ENCODE measurements at places on chromosomes 5 and 9.

DNA sequence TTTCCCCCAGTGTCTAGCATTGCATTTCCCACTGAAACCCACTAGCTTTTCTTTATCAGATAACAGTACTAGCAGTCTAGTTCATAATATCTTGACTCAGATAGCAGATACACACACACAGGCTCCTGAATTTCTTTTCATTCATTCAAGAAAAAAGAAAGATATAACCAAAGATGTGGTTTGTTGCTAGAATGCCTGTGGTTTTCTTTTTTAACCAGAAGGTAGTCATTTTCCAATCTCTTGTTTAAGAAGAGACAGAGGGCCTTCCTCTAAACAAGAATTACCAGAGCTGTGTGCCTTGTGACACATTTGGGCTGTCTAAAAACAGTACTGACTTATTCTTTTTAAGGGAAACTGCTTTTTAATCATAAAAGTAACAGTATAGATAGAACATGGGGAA, 167.3 kb downstream of the PJA2 start:
- no peak for DNase-seq

DNA sequence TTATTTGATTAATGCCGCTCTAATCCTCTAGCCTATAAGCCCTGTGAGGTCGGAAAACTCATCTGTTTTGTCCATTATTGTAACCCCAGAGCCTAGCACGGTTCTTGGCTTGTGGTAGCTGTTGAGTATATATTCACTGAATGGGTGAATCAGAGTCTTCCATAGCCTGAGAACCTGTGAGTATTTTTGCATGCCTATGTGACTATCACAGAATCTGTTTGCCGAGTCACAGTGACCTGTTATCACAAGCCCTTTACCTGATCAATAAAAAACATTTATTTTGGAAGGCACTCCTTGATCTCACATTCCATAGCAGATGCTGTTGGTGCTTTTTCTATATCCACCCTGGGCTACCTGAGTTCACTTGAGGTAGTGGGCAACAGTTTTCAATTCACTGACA, 125.0 kb upstream of the STC2 start:
- no peak for DNase-seq

GRCh38 chr9:112780450-112781036, 30.0 kb downstream of the SNX30 start:
- no peak for DNase-seq

- DNase-seq = no peak
Measured at GRCh38 chr5:73007051-73007450, 51.2 kb downstream of the FCHO2 start.

DNA sequence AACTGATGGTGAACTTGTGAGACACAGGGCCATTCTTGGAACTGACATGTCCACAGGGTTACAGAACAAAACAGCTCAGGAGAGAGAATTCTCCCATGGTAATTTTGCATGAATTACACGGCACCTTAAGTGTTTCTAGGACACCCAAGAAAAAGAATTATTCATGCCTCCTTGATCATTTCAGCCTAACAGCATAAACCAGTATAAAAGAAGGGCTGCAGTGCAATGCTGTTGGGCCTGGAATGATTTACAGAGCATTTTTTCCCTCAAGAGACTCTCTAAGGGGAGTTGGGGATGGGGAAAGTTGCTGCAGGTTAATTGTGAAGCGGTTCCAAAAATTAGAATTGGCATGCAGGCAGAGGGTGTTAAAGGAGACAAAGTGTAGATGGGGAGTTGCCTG, 136.4 kb upstream of the FBXL7 start:
- DNase-seq = no peak

GRCh38 chr5:163758283-163758711, 252.9 kb downstream of the MAT2B start:
- no peak for DNase-seq

- DNase-seq = no peak
Measured at GRCh38 chr5:112630246-112631009, 107.3 kb upstream of the APC start.

DNA sequence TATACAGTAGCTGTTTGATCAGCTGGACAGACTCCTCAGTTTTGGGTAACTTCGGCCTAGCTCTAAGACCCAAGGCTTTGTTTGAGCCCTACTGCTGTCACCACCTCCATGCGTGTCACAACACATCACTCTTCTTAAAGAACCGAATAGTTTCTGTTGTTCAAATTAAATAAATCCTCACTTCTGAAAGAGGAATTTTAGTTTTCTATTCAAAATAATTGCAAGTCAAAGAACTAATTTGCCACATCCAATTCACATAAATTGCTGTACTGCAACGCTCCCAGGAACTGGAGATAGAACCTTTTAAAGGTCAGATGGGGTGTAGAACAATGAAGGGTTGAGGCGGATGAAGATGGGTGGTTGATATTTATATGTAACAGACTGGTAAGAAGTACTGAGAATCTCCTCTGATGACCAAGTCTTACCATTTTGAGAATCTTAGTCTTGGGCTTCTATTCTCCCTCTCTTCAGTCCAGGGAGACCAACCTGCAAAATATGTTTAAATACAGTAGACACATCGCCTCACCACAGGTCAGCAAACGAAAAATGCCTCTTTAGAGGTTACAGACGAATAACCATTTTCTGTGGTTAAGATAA, 1.6 kb downstream of the NREP start:
- DNase-seq = no peak

DNA sequence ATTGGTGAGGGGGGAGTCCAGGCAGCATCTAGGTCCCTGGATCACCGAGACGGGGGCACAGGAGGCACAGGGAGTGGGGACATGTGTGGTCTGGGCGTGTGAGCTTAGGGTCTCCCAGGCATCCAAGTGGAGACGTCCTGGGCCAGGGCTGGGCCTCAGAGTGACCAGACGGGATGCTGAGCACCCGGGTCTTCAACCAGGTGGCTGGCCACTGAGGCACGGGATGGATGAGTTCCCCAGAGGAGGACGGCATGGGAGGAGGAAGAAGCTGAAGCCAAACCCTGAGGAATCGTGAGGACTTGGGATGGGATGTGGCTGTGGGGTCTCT, 88.0 kb downstream of the LMX1B start:
- DNase-seq = no peak

GRCh38 chr9:28598408-28598807, 1025.1 kb upstream of the C9orf72 start:
- no peak for DNase-seq

DNA sequence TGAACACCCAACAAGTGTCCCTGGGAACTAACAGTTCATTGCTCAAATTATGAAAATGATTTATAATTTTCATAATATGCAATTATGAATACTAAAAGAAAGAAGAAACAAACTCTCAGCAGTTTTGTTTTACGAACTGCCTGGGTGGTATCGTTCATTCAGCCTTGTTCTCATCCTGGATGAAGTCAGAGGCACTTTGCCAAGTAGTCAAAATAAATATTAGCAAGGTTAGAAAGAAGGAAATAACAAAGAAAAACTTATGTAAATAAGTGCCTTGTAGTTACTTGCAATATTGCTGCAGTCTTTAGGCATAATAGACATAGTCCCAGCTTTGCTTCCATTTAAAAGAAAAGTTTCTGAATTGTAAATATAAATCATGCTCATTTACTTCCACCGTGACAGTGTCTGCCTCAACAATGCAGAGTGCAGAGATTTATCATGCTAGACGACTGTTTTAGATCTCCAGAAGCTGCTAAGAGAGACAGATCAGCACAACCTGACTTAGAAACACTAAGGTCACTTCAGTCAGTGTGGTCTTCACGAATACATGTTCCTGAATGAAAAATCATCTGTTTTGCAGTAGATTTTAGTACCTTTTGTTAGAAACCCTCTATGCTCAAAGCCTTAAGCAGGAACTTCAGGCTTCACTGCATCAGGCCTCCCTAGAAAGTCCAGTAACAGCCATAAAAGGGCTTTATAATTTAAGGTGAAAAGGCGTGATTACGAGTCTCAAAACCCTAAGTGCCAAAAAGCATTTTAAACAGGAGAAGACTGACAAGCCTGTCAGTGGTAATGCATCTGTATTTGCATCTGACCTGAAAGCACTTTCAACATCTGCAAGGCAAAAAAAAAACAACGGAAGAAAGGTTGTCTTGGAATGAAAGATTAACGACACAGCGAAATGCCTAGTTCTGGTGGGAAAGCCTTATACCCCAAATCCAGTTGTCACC, 92.1 kb downstream of the TMEM167A start:
- DNase-seq = no peak

DNA sequence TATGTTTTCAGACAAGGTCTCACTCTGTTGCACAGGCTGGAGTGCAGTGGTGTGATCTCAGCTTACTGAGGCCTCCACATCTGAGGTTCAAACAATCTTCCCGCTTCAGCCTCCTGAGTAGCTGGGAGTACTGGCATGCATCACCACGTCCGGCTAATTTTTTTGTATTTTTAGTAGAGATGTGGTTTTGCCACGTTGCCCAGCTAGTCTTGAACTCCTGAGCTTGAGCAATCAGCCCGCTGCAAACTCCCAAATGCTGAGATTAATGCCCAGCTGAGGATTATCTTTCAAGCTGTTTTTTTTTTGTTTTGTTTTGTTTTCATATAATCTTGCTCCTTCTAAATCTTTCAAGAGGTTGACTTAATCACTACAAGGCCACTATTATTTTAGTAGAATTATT, 47.3 kb upstream of the SLC28A3 start:
- DNase-seq = no peak

GRCh38 chr5:78360924-78361630, 660 bp downstream of the SCAMP1 start:
- peak; percentile 37 for DNase-seq

GRCh38 chr9:126093771-126094170, 232.9 kb upstream of the MVB12B start:
- DNase-seq = no peak

DNA sequence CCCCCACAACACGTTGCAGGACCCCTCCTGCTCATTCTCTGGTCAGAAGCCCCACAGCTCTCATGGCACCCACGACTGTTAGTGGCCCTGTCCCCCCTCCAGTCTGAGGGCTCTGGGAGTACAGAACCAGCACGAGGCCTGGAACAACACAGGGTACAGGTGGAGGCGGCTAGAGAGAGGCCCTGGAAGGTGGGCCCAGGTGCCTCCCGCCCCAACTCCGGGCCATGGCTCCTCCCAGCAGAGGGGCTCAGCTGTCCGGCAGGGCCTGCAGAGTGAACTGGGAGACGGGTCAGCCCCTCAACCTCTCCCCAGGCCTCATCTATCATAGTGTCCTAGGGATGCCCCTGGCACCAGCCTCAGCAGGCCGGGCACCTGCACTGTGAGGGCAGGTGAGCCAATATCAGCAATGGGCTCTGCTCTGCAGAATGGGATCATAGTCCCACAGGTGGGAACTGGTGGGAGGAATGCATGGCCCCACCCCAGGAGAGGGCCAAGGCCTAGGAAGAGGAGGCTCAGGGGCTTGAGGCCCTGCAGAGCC, 58.6 kb downstream of the BARX1 start:
- no peak for DNase-seq

DNA sequence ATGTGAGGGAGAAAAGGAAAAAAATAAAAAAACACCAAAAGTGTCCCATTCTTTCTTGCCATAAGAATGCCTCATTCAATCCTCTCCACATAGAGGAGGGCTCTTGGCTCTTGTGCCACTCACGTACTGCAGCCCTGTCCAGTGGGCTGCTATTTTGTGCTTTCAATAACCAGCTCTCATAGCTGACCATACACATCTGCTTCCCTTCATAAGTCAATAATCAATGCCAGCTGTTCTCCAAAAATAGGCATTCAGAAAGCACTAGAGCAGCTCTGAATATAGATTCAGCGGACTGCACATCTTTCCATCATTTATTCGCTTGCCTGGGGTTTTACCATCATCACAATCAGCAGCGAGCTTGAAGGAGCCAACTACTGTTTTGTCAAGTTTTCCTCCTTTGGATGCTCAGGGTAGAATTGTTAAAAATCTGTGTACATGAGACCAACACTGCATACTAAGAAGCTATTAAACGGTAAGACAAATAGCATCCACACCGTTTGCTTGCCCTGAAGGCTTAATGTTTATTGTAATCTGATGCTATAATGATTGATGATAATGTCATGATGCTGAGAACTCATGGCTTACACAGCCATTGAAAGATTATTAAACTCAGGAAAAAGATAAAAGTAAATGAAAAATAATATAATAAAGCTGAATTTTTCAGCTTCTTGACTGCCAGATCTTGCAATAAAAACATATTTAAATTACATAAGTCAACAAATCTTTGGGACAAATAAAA, 80.0 kb downstream of the OXCT1 start:
- no peak for DNase-seq

GRCh38 chr5:139762615-139763170, 32.9 kb upstream of the PSD2 start:
- DNase-seq = no peak

- peak; percentile 54 for DNase-seq
Measured at GRCh38 chr5:138180183-138180782, 1.4 kb downstream of the KIF20A start.

DNA sequence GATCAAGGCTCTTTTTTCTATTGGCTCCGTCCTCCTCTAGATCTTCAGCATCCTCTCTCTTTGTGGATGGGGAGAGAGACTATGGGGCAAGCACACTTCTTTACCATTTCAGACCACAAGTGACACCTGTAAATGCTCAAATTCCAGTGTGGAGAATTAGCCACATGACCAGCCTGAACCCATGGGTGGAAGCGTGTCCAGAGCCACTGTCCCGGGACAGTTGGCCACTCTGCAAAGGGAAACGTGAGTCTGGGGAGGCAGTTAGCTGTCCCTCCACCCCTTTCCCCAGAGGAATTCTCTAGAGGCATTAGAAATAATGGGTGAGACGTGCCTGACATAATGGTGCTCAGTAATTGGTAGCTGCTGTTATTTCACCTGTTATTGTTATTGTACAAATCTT, 40.9 kb downstream of the AMBP start:
- no peak for DNase-seq

GRCh38 chr9:6632516-6633183, 12.9 kb downstream of the GLDC start:
- no peak for DNase-seq

GRCh38 chr5:180494510-180495181, 467 bp downstream of the CNOT6 start:
- DNase-seq = no peak

DNA sequence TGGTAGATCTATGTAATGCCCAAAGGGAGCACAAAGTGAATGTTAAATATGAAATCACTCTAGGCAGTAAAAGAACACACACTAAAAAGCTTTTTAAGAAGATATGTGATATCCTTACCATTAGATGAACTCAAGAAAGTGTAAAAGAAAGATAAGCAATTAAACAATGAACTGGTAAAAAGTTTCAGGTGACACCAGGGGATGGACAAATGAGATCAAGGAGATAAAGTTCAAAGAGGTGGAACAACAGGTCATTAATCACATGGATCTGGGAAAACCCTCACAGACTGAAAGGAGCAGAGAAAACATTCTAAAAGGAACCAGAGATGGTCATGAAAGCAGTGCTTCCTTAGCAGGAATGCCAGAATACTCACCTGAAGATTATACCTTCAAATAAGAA, 40.7 kb downstream of the LHFPL2 start:
- DNase-seq = no peak

Data from brain microvascular endothelial cell (primary cell).